ENCODE measurements at places on chromosomes 6 and 20.

DNA sequence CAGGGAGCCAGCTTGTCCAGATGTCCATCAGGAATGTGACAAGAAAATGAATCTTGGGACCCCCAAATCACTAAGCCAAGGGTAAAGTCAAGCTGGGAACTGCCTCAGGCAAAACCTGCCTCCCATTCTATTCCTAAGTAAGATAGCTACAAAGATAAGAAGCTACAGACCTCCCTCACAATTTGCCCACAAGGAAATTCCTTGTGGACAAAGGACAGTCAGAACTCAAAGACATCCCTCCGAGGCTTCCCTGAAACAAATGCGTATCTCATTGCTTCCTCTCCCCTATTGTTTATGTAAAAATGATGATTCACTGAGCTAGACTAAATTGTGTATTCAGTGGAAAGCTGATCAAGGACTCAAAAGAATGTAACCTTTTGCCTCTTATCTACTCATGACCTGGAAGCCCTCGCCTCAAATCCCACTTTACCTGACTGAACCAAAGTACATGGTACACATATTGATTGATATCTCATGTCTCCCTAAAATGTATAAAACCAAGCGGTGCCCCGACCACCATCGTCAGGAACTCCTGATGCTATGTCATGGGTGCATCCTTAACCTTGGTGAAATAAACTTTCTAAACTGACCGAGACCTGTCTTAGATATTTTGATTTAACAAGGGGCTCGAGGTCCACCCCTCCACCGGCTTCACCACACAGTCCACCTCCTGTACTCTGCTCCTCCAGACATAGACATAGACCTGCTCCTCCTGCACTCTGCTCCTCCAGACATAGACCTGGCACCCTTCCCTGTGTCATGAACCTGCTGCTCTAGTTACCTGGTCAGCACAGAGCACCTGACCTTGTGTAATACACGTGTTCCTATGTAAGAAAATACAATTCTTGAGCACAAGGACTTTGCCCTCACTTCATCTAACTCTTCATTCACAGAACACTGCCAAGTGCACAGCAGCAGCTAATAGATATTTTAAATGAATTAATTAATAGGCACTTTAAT lies 81.4 kb downstream of the WDR27 start:
- no peak for DNase-seq

DNA sequence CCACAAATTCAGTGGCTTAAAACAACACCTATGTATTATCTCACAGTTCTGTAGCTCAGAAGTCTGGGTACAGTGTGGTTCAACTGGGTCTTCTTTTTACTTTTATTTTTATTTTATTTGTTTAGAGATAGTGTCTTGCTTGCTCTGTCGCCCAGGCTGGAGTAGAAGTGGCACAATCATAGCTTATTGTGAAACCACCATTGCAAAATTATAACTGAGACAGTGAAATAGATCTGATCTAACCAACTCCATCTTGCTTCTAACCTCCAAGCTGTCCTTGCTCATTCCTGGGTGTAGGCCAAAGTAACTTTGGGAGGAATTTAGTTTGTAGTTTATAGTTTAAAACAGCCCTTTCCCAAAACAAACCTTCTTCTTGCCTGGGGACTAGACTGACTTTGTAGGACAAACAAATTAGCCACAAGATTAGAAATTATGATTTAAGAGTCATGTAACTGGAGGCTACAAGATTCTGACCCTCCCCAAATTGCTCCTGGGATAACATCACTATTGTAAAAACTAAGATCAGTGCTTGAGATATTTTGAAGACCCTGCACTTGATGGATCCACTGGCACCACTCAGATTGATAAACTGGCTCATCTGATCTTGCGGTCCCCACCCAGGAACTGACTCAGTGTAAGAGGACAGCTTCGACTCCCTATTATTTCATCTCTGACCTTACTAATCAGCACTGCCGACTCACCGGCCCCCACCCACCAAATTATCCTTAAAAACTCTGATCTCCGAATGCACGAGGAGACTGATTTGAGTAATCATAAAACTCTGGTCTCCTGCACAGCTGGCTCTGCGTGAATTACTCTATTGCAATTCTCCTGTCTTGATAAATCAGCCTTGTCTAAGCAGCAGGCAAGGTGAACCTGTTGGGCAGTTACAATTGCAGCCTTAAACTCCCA lies 193.4 kb upstream of the CDYL start:
- DNase-seq = no peak

DNA sequence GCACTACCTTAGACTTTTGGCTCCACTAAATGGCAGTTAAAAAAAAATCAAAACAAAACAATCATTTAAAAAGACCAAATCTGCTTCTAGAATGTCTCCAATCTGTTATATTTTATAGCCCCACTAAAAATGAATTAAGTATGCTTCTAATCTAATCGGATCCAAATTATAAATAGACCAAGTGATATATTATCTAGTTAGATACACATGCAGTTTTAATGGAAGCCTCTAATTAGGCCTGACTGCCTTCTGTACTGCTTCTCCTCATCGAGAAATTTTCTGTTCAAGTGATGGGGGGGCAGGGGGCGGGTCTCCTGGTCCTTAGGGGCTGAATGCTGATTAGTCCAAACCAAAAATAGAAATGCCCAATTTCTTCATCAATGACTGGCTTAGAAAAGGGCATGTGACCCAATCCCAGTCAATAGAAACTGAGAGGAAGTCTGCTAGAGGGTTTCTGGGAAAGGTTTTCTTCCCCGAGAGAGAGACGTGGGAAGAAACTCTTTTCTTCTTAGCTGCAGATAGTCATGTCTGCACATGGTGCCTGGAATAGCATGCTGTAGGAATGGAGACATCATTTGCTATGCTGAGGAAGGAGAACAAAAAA lies 6.9 kb downstream of the SESN1 start:
- peak; percentile 20 for DNase-seq

DNA sequence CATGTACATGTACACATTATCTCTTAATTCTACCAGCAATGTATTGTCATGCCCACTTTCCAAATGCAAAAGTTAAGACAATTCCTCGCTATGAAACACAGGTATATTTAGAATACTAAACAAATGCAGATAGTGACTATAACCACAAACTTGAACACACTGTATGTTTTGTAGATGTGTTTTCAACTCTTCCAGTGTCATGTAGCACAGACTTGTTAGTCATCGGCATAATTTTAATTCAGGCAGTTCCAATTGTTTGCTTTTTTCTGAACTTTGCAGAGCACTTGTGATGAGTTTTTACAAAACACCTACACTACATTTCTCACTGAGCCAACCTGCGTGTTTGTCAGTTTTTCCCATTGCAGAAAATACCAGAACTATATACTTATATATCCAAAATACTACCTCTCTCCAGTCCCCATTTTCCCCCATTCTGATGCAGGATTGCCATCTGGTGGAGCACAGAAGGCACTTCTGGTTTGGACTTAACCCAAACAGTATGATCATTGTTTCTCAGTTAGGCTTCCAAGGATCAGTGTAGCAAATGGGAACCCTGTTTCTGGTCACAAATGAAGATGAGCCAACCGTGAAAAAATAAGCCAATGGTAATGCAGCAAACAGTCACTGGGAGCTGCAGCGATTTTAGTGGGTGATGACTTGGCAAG lies 143.4 kb downstream of the ADGRB3 start:
- peak; percentile 73 for DNase-seq

All from anterior cingulate cortex (tissue), 58 donors.